Sciatic nerve (tissue), 2 donors: ENCODE measurements at places on chromosomes 1 and 21. TPM values are rescaled to one million over a fixed set of nuclear protein-coding genes. Genes with fewer than 3 reads are reported as not detected.
A peak's percentile ranks its signal among the peaks of the same experiment; 100 is the strongest.

Gene LCA5L
- 2.2 TPM for total RNA-seq

Gene FLG2
- total RNA-seq, result not detected

- peak; percentile 64 for DNase-seq
Observed at GRCh38 chr1:31795801-31796621, 19.8 kb downstream of the SPOCD1 start.

- no peak for DNase-seq
Observed at GRCh38 chr1:247291833-247292561, 36.1 kb downstream of the VN1R5 start.

- DNase-seq, result no peak
Observed at GRCh38 chr21:16794950-16795349, 717.9 kb upstream of the CXADR start.

GRCh38 chr1:24409535-24409934 is 4.0 kb downstream of the STPG1 start:
- no peak for DNase-seq
